Placental epithelial cell (primary cell): ENCODE measurements at places on chromosomes 11 and 22. TPM values are rescaled to one million over a fixed set of nuclear protein-coding genes. Genes with fewer than 3 reads are reported as not detected.

Gene ARHGAP8
- total RNA-seq, result 9.0 and 12.6 TPM in 2 replicates

Gene FGF19
- not detected in 2 replicates for total RNA-seq

Gene MOGAT2
- total RNA-seq, result not detected in 2 replicates

Gene EIF3L
- 327 and 350 TPM in 2 replicates for total RNA-seq

Gene CNGA4
- 0.39 TPM in 1 of 2 replicates, not detected in the other for total RNA-seq

Gene LRRC4C
- total RNA-seq, result under 0.01 TPM in 1 of 2 replicates, not detected in the other

Gene TIMP3
- total RNA-seq, result 575 and 1,670 TPM in 2 replicates

Gene DRD2
- total RNA-seq, result not detected in 2 replicates

Gene TMEM218
- 20.8 TPM in 2 replicates for total RNA-seq

Gene OVOL1
- total RNA-seq, result 1.3 and 2.0 TPM in 2 replicates

Gene POU2AF3
- total RNA-seq, result not detected in 2 replicates

Gene TMA7B
- total RNA-seq, result not detected in 2 replicates

Gene MMP13
- not detected in 2 replicates for total RNA-seq

Gene PANX2
- total RNA-seq, result under 0.01 and 0.22 TPM in 2 replicates

Gene ATG2A
- total RNA-seq, result 18.8 and 28.5 TPM in 2 replicates

Gene OR2AT4
- not detected in 2 replicates for total RNA-seq

Gene PDGFD
- total RNA-seq, result 3.5 and 4.0 TPM in 2 replicates

Gene OR5P2
- total RNA-seq, result 0.79 and 4.4 TPM in 2 replicates

Gene SLC22A8
- not detected in 2 replicates for total RNA-seq

Gene RIC8A
- total RNA-seq, result 162 and 298 TPM in 2 replicates

Gene RBMXL2
- not detected in 2 replicates for total RNA-seq

Gene AMBRA1
- total RNA-seq, result 22.4 and 33.9 TPM in 2 replicates

Gene NCAM1
- total RNA-seq, result not detected in 2 replicates

Gene PIWIL4
- 2.3 and 10.6 TPM in 2 replicates for total RNA-seq

Gene DSCAML1
- total RNA-seq, result not detected in 2 replicates

Gene MYRF
- 0.22 and 1.2 TPM in 2 replicates for total RNA-seq

Gene ALX4
- total RNA-seq, result not detected in 2 replicates

Gene NLRP14
- under 0.01 TPM in 1 of 2 replicates, not detected in the other for total RNA-seq

Gene GRM5
- total RNA-seq, result not detected in 2 replicates

Gene OR8J1
- not detected in 2 replicates for total RNA-seq

Gene SYT7
- total RNA-seq, result 0.22 and 0.39 TPM in 2 replicates
